ENCODE measurements at places on chromosomes 5 and 9. TPM values are rescaled to one million over a fixed set of nuclear protein-coding genes. Genes with fewer than 3 reads are reported as not detected.

ENC1 gene
- 27.2 TPM for total RNA-seq

OR1Q1 gene
- not detected for total RNA-seq

RFESD gene
- 0.98 TPM for total RNA-seq

SMU1 gene
- 17.0 TPM for total RNA-seq

GAPT gene
- not detected for total RNA-seq

SMIM32 gene
- total RNA-seq: not detected

All from airway epithelial cell (primary cell).